ENCODE measurements at places on chromosomes 16 and 17.

- peaks cover 12% of the 10 kb centered on the region for H3K27me3 ChIP-seq
- H3K27ac ChIP-seq = peak overlapping the region; percentile 91
- peaks cover 48% of the 10 kb centered on the region for H3K4me1 ChIP-seq
- H3K4me3 ChIP-seq = peak overlapping the region; percentile 85
Observed at GRCh38 chr16:49854796-49855203, 1.1 kb downstream of the ZNF423 start.

- H3K4me3 ChIP-seq = no peak overlapping the region
- H3K4me1 ChIP-seq = no peaks in the 10 kb centered on the region
- H3K27me3 ChIP-seq = no peaks in the 10 kb centered on the region
- H3K27ac ChIP-seq = no peak overlapping the region
Observed at GRCh38 chr17:82442643-82443464, 7.7 kb downstream of the CYBC1 start.

DNA sequence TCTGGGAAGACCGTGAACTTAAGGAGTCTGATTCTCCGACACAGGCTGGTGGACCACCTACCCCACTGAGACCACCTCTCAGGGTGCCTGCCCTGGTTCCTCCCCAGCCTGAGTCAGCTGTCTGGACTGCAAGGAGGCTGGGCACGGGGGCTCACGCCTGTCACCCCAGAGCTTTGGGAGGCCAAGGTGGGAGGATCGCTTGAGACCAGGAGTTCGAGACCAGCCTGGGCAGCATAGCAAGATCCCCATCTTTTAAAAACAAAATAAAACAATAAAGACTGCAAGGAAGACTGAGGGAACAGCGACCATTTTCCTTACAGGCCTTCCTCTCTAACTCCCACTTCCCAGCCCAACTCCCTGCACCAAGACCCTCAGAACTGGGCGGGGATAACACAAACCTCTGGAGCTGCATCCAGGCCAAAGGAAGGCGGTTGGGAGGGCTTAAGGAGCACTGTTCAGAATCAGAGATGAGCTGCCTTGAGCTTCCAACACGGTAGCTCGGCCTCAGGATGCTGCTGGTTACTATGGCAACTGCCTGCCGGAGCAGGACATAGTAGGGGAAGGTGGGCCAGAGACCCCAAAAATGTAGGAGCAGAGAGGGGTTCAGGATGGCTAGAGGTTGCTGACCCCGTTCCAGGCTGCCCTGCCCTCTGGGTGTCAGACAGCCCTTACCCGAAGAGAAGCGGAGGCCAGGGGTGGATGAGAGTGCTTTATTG is 4.4 kb downstream of the APOBR start:
- H3K27ac ChIP-seq = no peak overlapping the region
- H3K4me1 ChIP-seq = no peaks in the 10 kb centered on the region
- H3K36me3 ChIP-seq = no peaks in the 10 kb centered on the region
- H3K27me3 ChIP-seq = no peaks in the 10 kb centered on the region

GRCh38 chr17:72804949-72805707 is 287.4 kb downstream of the SLC39A11 start:
- peaks cover 2% of the 10 kb centered on the region for H3K4me1 ChIP-seq
- no peaks in the 10 kb centered on the region for H3K27me3 ChIP-seq
- H3K36me3 ChIP-seq = peaks cover 7% of the 10 kb centered on the region
- no peak overlapping the region for H3K27ac ChIP-seq

DNA sequence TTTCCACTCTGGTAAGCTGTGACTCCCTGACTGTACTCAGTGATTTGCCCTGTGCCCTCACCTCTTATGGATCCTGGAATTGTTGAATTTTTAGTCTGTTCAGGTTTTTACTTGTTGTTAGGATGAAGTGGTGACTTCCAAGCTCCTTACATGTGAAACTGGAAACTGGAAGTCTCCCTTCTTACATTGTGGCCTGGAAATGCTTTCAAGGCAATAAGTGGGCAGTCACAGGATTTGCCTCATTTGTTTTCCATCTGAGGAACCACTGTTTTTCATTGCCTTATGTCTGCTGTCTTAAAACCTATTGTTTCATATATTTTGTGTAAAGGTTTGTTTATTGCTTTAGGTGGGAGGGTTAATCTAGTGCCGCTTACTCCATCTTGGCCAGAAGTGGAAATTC is 155.8 kb downstream of the CYB561 start:
- H3K4me3 ChIP-seq = no peak overlapping the region
- DNase-seq = no peak
- peaks cover 28% of the 10 kb centered on the region for H3K4me1 ChIP-seq
- H3K27me3 ChIP-seq = no peaks in the 10 kb centered on the region

Data from mesothelial cell of epicardium (in vitro differentiated cells).